ENCODE measurements at places on chromosomes 12 and 14.

- no peak for DNase-seq
These were observed 6.1 kb upstream of the FGF6 start for GRCh38 chr12:4451694-4452093.

- no peak for DNase-seq
These were observed 40.1 kb downstream of the SMIM41 start for GRCh38 chr12:52119398-52120254.

DNA sequence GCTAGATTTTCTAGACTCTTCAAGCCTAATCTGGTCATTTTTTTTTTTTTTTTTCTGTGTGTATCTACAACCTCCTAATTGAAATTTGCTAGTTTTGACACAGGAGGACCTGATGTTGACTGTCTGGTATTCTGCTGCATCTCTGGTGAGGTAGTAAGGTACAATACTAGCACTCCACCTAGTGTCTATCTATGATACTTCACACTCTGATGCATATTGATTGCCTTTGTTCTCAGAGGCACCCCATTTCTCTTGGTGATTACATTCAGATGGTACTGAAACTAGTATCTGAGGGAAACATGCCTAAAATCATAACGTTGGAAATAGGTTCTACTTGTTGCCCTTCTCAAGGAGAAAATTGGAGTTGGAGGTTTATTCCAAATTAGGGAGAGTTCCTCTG is 930.5 kb upstream of the NOVA1 start:
- DNase-seq: no peak

DNA sequence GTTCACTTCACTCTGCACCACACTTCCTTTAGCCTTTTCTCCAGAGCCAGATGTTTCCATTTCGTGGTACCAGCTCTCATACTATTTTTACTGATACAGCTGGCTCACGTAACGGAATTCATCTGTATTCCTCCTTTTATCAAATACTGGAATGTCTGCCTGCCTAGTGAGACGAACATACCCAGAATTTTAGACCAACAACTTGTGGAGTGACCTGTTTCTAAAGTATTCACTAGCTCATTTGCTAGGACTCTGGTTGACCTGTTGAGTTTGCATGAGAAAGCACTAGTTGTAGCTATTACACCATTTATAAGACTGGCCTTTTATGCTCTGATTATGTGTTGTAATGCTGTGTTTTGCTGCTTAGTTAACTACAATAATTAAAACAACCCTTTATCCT is 22.6 kb downstream of the KCNA5 start:
- DNase-seq: no peak

- no peak for DNase-seq
These were observed 33.1 kb downstream of the ITPK1 start for GRCh38 chr14:93082576-93083001.

- DNase-seq: no peak
These were observed 125.5 kb downstream of the RPS29 start for GRCh38 chr14:49460662-49461061.

DNA sequence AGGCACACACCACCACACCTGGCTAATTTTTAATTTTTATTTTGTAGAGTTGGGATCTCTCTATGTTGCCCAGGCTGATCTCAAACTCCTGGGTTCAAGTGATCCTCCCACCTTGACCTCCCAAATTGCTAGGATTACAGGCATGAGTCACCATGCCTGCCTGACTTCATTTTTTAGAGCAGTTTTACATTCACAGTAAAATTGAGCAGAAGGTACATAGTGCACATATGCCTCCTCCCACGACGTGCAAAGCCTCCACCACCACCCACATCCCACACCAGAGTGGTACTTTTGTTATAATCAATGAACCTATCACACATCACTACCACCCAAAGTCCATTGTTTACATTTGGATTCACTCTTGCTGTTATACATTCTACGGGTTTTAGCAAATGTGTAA is 62.5 kb upstream of the PLEKHG3 start:
- no peak for DNase-seq
